Activated CD4-positive, alpha-beta memory T cell treated with anti-CD3 and anti-CD28 coated beads for 36 hours (primary cell): ENCODE measurements at places on chromosomes 4 and X. TPM values are rescaled to one million over a fixed set of nuclear protein-coding genes. Genes with fewer than 3 reads are reported as not detected.

GRCh38 chr4:95318483-95318882 lies 230.3 kb downstream of the UNC5C start:
- DNase-seq, result no peak

- DNase-seq, result no peak
Measured at GRCh38 chrX:29842552-29842951, 372.8 kb upstream of the MAGEB2 start.

MAML3 gene
- total RNA-seq, result 0.76 TPM

HPSE gene
- 16.5 TPM for total RNA-seq

- no peak for DNase-seq
Measured at GRCh38 chrX:113330416-113330815, 489.8 kb upstream of the AMOT start.

- DNase-seq, result no peak
Measured at GRCh38 chr4:177349191-177349590, 39.5 kb downstream of the NEIL3 start.

DNA sequence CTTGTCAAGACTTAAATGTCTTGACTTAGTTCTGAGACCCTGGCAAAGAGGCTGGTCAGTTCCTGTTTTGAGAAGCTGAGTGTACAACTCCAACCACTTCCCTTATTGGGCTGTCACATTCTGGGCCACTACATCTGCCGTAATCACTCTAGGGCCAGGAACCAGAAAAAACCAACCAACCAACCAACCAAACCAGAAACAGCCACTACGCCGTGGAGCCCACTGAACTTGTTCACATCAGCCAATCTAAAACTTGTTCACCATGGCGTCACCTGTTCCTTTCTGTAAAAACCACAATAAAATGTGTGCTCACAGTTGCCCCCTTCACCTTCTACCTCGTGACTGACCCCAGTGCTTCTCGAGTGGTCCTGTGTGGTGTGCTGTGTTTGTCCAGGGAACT lies 107.3 kb downstream of the JADE1 start:
- DNase-seq, result no peak

GRCh38 chr4:75630174-75630936 lies at the start of gene CDKL2:
TSS of gene CDKL2 (minus strand) at chr4:75630528. CDS start at chr4:75625988, 4,540 bp downstream.
- DNase-seq, result peak; percentile 94

S100G gene
- not detected for total RNA-seq

CT45A1 gene
- total RNA-seq, result not detected
